Choroid plexus epithelial cell (primary cell): ENCODE measurements at places on chromosomes 7 and 10.

DNA sequence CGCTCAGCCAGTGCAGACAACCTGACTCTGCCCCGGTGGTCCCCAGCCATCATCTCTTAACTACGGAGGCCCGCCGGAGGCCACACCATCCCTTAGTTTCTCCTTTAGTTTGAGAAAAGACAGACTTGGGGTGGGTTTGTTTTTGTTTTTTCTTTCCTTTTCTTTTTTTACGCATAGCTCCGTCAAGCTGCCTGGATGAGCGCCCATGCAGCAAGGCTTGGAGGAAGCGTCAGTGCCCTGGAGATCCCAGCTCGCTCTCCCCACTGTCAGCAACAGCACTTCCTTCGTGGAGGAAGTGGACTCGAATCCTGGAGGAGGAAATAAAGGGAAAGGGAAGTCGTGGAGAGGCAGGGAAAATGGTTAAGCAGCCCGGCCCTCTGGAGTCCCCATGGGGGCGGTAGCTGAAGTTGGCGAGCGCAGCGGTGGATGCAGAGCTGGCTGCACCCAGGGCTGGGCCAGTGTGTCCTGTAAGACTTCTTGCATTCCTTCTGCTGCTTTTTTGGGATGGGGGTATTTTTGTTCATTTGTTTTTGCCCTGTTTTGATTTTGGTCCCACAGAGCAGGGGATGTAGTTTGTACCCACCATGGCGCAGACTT lies 35.9 kb upstream of the GJD4 start:
- DNase-seq: no peak

- peak; percentile 71 for DNase-seq
These were observed 56.8 kb upstream of the CD36 start for GRCh38 chr7:80581486-80582260.

GRCh38 chr10:68625316-68625921 lies 65.3 kb downstream of the TET1 start:
- DNase-seq: peak; percentile 28

GRCh38 chr10:110735620-110736027 lies 91.5 kb downstream of the RBM20 start:
- no peak for DNase-seq

DNA sequence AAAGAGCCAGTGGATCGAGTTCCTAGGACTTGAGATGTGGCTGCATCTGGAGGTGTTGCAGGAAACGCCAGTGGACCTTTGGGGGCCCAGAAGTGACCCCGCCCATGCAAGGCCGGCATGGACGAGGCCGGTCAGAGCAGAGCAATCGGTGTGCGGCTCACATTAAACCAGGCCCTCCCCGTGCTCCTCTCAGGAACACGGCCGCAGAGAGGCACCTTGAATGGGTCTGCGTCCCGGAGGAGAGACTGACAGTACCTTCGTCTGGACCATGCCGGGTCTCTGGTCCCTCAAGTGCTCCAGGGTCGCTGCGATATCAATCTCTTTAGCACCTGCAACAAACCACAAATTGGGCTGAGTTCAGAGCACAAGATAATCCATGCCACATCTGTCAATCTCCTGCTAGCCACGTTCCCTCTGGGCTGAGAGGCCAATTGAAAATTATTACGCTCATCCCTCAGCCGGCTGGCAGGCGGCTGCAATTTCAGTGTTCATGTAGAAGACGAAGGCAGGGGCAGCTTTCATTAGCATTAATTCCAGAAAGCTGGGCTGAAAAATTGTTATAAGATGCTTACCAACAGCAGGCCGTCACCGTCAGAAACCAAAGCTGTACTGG lies 212.0 kb downstream of the DNAJB6 start:
- no peak for DNase-seq

DNA sequence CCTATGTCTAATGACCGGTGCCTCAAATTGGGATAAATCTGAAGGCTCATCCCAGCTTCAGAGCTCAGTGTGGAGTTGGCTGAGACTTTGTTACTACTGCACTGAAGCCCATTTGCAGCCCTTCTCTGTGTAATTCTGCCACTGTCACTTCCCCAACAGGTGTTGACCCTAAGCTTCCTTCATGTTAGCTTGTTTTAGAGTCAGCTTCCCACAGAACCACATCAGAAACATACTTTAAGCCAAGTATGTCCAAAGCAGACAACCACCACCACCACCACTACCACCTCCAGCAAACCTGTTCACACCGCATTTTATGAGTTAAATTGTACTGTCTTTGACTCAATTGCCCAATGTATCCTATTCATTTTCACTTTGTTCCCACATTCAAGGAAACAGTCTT lies 25.2 kb upstream of the GNAT3 start:
- no peak for DNase-seq
